ENCODE measurements at places on chromosomes 2 and 18. TPM values are rescaled to one million over a fixed set of nuclear protein-coding genes. Genes with fewer than 3 reads are reported as not detected.

The FECH gene
- 85.9 TPM for total RNA-seq

The FOXI3 gene
- not detected for total RNA-seq

The ZBTB7C gene
- 64.2 TPM for total RNA-seq

The SLC16A14 gene
- total RNA-seq: 18.5 TPM

The EFHD1 gene
- 46.2 TPM for total RNA-seq

The SAG gene
- 0.20 TPM for total RNA-seq

- no peak for DNase-seq
These were observed 17.8 kb downstream of the MYO1B start for GRCh38 chr2:191263050-191263449.

DNA sequence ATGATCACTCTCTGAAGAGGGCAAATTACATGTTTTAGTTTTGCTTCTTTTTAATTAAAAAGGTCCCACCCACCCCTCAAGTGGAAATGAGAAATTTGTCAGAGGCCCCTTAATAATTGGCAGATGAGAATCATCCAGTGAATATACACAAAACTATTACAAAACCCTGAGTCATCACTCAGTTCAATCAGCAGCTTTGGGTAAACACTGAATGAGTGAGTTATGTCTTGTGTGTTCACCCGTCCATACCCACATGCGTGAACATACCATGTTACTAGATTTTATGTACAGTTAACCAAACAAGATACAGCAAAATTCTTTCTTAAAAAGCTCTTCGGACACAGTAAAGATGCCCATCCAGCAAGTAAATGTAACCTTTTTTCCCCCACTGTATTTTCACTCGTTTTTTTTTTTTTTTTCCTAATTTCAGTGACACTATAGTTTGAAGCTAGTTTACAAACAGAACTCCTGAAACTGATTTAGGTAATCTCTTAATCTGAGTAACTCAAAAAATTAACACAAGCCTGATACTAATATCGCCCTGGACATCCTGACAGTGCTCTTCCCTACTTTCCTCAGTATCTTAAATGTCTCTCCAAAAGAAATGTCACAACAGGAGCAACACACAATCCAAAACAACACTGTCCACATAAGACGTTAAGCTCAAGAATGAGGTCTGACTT is 1.4 kb downstream of the PSME4 start:
- DNase-seq: no peak

DNA sequence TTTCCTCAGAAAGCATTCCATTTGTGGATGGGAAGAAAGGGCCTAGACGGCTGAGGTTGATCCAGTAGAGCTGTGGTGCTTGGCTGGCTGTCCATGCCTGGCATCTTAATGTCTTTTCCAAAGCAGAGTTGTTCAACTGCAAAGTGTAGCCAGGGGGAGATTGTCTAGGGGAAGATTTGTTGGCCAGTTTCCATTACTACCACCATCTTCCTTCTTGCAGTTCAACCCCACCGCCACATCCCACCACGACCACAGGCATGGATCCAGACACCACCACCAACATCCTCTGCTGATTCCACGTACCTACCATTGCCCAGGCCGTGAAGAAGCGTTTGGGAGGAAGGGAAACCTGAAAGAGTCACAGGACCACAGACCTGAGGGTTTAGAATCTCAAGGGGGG is 50.7 kb upstream of the HAAO start:
- peak; percentile 19 for DNase-seq

- no peak for DNase-seq
These were observed 57.9 kb downstream of the ABCA12 start for GRCh38 chr2:215080545-215080944.

GRCh38 chr2:86194751-86195054 is 559 bp downstream of the IMMT start:
- no peak for DNase-seq

GRCh38 chr18:40075616-40076015 is 1879.4 kb upstream of the PIK3C3 start:
- DNase-seq: no peak

DNA sequence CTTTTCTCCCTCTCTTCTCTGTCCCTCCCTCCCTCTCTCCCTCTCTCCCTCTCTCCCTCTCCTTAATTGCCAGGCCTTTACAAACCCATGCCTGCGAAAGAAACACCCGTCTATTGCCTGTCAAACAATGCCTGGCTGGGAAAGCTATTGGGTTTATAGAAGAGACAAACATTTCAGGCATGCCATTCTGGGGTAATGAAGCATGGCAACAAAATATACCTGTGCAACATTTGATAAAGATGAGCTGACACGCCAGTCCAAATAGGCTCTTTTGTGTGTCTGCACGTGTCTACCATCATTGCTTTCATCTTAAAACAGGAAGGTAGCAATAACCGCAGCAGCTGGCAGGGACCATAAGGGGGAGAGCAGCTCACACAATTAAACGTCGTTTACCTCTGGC is 282.1 kb downstream of the ZNF516 start:
- DNase-seq: no peak

GRCh38 chr2:147843391-147843863 is 1.4 kb upstream of the ACVR2A start:
- no peak for DNase-seq

DNA sequence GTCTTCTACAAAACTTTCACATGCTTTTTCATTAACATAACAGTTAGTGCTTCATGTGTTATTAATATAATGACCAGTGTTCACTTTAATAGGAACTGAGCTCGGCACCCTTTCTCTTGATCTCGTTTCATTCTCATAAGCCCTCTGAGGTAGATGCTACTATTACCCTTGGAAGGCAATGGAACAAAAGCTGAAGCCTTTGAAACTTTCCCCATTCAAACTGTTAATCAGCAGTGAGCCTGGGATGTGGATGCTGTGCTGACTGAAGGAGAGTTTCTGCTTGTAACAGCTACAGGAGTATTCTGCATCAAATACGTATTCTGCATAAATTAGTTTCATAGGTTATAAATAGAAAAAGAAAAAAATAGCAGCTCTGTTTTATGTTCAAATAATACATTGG is 904.0 kb upstream of the CDH2 start:
- DNase-seq: no peak

- DNase-seq: no peak
These were observed 78.4 kb downstream of the SETBP1 start for GRCh38 chr18:44758861-44759631.
